Stimulated activated CD8-positive, alpha-beta memory T cell treated with anti-CD3 and anti-CD28 coated beads, Interleukin-4, amount 100 ng/mL, for 1 hour (primary cell): ENCODE measurements at places on chromosomes 3 and 15.
A peak's percentile ranks its signal among the peaks of the same experiment; 100 is the strongest.

DNA sequence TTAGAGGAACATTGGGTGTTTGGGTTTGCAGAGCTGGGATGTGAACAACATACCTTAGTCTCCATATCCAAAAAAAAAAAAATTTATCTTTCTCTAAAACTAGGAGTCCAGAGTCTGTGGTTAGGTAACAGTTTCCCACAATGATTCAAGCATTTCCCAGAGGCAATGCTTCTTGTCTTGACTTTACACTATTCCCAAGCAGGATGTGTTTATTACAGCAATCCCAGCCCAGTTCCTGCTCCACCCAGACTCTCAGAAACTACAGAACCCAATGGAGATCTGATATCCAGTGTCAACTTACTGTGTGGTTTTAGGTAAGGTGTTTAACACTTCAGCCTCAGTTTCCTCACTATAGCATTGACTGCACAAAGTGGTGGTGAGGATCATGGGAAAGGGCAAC lies 2.3 kb upstream of the C3orf62 start:
- no peak for DNase-seq

GRCh38 chr3:64291345-64291744 lies 66.1 kb upstream of the PRICKLE2 start:
- no peak for DNase-seq

GRCh38 chr15:33341953-33342352 lies 31.2 kb downstream of the RYR3 start:
- DNase-seq: no peak

- DNase-seq: no peak
These were observed 24.1 kb downstream of the NEK10 start for GRCh38 chr3:27345045-27345444.

GRCh38 chr15:72813345-72814004 lies 29.9 kb upstream of the ADPGK start:
- no peak for DNase-seq

GRCh38 chr3:181701096-181701495 lies 10.6 kb upstream of the SOX2 start:
- no peak for DNase-seq

- DNase-seq: no peak
These were observed 2.1 kb upstream of the PAQR5 start for GRCh38 chr15:69296606-69297005.

DNA sequence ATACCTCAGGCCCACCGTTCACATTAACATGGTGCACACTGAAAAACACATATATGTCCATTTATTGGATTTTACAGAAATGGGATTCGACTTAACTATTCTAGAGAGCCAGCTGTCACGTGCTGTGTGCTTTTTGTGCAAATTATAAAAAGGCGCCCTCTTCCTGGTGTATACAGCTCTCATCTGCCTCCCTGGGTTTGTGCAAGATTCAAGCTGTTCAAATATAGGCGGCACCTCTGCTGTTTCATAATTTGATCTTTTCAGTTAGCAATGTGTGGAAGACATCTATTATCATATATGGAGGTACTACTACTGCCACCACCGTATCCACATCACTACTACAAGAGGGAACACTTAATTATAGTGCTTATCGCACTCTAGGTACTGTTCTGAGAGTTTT lies 187.6 kb downstream of the EBLN2 start:
- no peak for DNase-seq

DNA sequence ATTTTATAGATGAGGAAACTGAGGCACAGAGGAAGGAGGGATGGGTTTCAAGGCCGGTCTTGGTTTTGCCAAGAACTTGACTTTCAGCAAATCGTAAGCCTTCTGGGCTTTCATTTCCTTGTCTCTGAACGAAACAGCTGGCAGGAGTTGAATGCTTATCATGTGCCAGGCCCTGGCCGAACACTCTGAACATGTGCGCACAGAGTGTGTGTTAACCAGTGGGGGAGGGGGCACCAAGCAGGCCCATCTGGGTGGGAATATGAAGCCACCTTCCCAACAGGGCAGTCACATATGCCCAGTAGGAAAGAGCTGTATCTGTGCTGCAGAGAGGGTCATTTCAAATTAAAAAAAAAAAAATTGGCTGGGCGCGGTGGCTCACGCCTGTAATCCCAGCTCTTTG lies 29.3 kb downstream of the ZNF710 start:
- no peak for DNase-seq

DNA sequence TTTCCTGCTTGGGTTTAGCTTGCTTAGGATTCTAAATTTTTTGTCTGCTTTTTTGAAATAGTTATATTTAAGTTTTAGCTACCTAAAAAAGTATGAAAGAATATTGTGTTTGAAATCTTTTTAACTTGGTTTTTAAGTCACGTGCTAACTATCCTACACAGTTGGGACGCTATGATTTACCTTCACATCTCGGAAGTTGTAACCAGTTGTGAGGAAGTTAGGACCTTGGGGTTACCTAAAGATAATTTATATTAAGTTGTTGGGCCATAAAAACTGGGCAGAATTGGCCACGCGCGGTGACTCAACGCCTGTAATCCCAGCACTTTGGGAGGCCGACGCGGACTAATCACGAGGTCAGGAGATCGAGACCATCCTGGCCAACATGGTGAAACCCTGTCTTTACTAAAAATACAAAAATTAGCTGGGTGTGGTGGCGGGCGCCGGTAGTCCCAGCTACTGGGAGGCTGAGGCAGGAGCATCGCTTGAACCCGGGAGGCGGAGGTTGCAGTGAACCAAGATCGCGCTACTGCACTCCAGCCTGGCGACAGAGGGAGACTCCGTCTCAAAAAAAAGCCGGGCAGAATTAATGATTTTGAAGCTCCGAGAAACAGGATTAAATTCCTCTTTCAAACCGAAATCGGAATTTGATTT lies 1.0 kb downstream of the ZFAND6 start:
- DNase-seq: peak; percentile 3

- no peak for DNase-seq
These were observed 234.9 kb upstream of the LMCD1 start for GRCh38 chr3:8266730-8267131.

- DNase-seq: no peak
These were observed 135.3 kb downstream of the RPLP1 start for GRCh38 chr15:69587723-69588426.

DNA sequence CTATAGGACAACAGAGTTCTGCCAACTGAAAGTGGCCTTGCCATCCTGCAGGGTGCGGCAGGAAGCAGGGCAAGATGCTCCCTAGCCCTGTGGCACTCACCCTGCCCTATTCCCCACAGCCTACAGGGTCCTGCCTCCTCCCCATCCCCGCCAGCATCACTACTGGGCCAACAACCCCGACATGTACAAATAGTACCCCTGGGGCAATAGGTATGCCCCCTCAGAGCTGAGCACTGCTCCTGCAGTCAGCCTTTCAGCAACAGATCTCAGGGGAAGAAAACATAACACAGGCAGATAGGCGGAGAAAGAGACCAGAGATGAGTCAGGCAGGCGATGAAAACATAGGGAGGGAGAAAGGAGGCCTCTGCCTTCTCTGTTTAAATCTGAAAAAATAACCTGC lies 74.7 kb downstream of the XXYLT1 start:
- no peak for DNase-seq

DNA sequence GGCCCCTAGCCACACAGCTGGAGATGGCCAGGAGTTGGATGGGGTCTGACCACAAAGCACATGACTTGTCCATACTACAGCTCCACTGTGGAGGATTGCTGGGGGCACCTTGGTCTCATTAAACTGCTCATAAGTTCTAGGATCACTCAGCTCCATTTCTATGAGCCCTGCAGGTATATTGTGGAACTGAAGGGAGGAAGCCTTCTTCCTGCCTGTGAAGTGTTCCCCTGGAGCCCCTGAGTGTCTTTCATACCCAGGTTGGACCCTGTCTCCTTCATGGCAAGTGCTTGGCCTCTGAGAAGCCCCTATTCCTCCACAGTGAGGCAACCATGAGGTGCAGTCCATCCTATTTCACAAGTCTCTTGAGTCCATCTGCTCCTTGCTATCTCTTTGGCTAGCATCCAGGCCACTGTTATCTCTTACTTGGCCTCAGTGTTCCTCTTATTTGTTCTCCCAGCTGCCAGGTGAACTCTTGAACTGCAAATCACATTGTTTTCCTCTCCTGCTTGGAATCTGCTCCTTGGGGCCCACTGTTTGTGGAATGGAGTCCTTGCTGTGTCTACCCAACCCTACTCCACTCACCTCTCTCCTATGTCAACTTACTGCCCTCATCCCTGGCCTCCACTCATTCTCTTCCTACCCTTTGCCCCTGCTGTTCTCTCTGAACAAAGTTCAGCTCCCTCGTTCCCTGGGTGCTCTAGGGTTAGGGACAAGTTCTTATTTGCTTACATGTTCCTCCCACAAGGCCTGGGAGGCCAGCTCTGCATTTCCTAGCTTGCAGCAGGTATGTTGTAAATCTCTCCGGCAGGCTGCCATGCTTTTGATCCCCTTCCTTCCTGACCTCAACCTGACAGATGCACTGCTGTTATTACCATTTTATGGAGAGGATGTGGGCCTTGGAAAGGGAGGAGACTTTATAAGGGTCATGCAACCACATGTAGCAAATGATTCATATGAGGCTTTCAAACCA lies 1.2 kb downstream of the ACOX2 start:
- DNase-seq: no peak

DNA sequence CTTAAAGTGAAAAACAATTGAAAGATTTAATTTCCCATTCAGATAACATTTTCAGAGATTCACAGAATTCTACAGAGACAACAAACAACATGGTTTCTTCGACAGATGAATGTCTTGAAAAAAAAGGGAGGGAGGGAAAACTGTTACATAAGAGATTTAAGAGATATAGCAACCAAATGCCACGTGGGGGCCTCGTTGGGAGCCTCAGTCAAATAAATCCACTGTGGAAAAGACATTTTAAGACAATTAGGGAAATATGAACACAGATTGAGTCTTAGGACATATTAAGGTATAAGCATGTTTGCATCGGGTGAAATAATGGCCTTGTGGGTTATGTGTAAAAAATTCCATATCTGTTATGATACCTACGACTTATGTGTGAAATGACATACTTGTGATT lies 5.0 kb upstream of the PRRT3 start:
- DNase-seq: no peak

- no peak for DNase-seq
These were observed 18.8 kb upstream of the SSUH2 start for GRCh38 chr3:8663177-8664061.

DNA sequence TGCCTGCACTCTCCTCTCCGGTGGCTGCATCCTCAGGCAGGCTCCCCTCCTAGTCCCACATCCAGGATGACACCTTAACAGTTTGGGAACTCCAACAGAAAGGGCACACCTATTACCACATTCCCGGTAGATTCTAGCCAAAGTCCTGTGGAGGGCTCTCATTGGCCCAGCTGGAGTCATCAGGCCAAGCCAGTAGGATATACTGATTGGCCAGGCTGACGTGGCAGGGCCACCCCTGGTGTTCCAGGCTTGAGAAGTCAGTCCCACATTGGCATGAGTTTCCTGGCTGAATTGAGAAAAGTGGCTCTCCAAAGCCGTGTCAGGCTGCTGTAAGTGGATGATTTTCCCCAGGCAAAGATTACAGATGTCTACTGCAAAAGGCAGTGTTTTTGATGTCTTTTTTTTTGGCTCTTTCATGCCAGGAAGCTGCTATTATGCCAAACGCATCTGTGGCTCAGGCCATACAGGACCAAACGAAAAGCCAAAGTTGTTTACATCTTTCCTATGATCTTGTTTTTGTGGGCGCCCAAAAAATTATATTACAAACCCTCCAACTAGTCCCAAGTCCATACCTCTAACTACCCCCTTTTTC lies 6.6 kb upstream of the BLM start:
- DNase-seq: no peak

DNA sequence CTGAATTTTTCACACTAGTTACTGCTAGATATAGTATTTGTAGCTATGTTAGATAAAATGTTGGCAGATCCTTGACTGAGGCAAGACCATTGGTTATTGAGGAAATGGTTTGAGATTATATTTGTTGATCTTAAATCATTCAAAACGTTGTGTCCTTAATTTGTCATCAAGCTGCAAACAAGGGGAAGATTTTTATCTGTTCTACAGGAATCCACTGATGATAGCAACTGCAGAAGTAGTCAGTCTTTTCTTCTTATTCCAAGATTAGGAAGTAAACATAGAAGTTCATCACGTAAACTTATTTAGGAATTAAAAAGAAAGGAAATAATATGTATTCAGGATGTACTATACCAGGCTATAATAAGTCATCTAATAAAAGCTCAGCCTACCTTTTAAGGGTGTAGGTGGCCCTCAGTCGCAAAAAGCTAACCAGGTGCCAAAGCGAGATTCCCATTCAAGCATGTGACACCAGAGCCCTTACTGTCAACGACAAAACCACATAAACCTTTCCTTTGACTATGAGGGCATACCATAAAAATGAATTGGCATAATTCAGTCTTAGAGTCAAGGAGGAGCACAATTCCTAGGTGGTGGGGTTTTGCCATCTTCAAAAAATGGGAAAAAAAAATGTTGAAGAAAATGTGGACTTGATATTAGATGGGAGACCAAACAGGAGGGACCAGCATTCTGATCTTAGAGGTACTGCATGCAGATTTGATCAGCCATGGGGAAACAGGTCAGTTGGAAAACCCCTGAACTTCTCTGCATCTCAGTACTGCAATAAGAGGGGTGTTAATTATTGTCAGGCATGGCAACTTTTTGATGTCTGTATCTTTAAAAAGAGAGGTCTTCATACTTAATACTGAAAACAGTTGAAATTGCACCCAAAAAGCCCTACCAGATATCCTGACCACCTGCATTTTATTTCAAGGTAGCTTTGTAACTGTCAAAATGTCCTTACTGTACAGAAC lies 212.5 kb upstream of the UBE2E1 start:
- DNase-seq: no peak

GRCh38 chr3:52568069-52568468 lies 31.7 kb downstream of the UQCC5 start:
- DNase-seq: no peak

DNA sequence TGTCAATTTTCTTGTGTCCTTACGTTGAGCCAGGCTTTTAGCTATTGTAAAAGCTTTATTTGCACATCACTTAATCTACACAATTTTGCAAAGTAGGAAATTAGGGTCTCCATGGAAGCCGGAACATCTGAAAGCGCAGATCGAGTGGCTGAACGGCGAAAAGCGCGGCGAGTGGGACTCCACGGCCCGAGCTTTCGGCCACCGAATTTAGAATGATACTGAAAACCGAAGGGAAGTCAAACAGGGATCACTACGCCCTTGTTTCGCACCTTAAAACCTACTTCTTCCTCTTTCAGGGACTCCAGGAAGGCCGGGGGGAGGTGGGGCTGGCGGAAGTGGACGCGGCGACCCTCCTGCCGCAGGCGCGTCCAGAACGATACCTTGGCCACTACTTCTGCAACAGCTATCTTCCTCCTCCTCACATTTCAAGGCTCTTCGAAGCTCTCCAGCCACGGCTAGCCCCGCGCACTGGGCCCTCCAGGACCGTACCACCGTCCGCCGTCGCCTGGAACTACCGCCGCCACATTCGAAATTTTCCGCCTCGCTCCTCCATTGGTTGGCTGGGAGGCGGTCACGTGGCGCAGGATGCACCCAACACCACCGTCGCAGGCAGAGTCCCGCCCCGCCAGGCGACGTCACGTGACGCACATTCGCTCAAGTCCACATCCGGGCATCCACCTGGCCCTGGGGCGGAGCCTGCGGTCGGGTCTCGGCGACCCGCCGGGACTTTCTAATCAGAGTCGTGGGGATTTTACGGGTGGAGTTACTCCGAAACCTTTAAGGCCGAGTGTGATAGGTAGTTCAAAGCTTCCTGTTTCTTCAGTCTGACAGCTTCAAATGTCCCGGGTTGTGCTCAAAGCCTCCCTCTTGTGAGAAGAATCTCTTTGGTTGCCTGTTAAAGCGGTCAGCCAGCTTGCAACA lies at the start of gene SGO1:
SGO1 (minus strand) TSS at position 528 of the 921 bp plus-strand sequence. CDS start 2,179 bp downstream, outside the sequence.
- DNase-seq: peak; percentile 98
